NCI-H1930 (cell line): ENCODE measurements at places on chromosomes 6 and 20.
A peak's percentile ranks its signal among the peaks of the same experiment; 100 is the strongest.

- no peak for DNase-seq
Observed at GRCh38 chr6:156719720-156720563, 57.2 kb upstream of the ARID1B start.

- DNase-seq: no peak
Observed at GRCh38 chr20:50149481-50150254, 3.9 kb downstream of the PEDS1 start.

DNA sequence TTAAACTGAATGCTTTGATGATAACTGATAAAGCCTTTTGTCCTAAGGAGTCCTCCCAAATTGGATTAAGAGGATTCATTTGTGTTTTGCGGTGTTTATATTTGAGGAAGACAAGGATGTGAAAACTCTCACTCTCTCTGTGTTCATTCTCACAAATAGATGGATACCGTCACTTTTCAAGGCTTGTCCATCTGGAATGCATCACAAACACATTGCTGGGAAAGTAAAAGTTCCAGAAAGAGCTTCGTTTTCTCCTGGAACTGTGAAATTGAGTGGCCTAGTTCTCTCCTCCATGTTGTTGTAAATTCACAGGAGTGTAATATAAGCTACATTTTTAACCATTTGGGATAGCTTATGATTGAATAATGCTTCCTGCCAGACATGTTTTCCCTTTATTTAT, 581.6 kb upstream of the FLRT3 start:
- no peak for DNase-seq

DNA sequence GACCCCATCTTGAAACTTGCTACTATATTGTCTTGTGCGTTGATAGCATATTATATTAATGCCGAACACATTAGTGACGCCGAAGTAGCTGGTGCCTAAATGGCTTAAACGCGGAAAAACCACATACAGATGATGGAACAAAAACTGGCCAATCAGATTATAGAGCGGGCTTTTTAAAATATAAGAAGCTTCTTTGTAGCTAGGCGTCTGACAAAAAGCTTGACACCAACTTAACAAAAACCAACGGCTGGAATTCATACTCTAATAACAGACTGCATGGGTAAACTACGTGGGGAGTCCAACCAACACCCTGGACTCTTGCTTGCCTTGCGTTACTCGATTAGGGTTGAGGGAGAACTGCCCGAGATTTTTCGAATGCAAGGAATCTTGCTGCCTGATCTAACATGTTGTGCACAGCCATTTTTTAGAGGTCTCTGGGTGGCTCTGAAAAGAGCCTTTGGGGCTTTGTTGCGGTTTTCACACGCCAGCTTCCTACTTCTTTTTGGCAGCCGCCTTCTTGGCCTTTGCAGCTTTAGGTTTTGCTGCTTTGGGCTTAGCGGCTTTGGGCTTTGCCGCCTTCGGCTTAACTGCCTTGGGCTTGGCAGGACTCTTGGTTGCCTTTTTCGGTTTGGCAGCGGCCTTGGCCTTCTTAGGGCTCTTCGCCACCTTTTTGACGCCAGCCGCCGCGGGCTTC, 45.7 kb downstream of the OR2B2 start:
- peak; percentile 55 for DNase-seq

GRCh38 chr6:163001330-163001729, 273.6 kb downstream of the PACRG start:
- DNase-seq: no peak
